ENCODE measurements at places on chromosomes 5 and 9.

- no peak overlapping the region for H3K4me3 ChIP-seq
- DNase-seq, result no peak
- H3K36me3 ChIP-seq, result no peaks in the 10 kb centered on the region
- no peaks in the 10 kb centered on the region for H3K27me3 ChIP-seq
Measured at GRCh38 chr9:21609506-21609905, 127.4 kb upstream of the IFNE start.

- DNase-seq, result no peak
- no peak overlapping the region for H3K27ac ChIP-seq
- no peaks in the 10 kb centered on the region for H3K27me3 ChIP-seq
- no peak overlapping the region for H3K4me3 ChIP-seq
- H3K36me3 ChIP-seq, result no peaks in the 10 kb centered on the region
Measured at GRCh38 chr5:148740966-148741742, 85.3 kb upstream of the ADRB2 start.

DNA sequence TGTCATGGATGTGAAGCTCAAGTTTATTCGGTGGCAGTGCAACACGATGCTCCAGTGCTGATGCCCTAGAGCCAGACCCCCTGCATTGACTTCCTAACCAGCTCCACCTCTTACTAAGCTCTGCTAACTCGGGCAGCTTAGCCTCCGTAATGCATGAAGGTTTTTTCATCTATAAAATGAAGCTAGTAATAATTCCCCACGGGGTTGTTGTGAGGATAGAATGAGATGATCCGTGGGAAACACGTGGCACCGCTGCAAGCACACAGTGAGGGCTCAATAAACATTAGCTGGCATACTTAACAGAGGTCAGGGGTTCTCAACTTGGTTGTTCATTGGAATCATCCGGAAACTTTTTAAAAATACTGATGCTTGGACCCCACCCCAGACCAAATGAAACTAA is 6.8 kb downstream of the ENC1 start:
- H3K4me3 ChIP-seq, result no peak overlapping the region
- no peaks in the 10 kb centered on the region for H3K36me3 ChIP-seq
- H3K4me1 ChIP-seq, result peaks cover 4% of the 10 kb centered on the region

GRCh38 chr9:126838055-126838811 is 22.2 kb upstream of the ZBTB34 start:
- no peak for DNase-seq
- H3K27ac ChIP-seq, result no peak overlapping the region
- no peaks in the 10 kb centered on the region for H3K27me3 ChIP-seq
- no peak overlapping the region for H3K4me3 ChIP-seq
- no peaks in the 10 kb centered on the region for H3K4me1 ChIP-seq

DNA sequence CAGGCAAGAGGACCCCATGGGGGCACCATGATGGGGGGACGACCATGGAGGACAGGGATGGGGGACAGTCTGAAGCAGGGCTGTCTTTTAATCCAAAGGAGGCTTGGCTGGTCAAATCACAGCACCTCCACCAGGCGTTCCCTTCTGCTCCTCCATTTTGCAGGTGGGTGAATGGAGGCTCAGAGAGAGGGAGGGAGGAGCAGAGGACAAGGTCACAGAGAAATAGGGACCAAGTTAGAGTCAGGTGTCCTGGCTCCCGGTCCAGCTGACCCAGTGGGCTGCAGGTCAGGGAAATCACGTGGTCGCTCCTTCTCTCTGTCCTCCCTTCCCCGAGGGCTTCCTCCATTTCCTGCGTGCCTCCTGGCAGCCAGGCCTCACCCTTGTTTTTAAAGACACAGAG is 156.4 kb upstream of the SMIM23 start:
- H3K27me3 ChIP-seq, result no peaks in the 10 kb centered on the region
- no peak for DNase-seq
- H3K27ac ChIP-seq, result no peak overlapping the region
- H3K4me3 ChIP-seq, result no peak overlapping the region
- H3K4me1 ChIP-seq, result peaks cover 5% of the 10 kb centered on the region

- H3K4me1 ChIP-seq, result peaks cover 10% of the 10 kb centered on the region
- H3K27me3 ChIP-seq, result no peaks in the 10 kb centered on the region
- no peak for DNase-seq
- no peak overlapping the region for H3K27ac ChIP-seq
Measured at GRCh38 chr5:42595597-42595996, 161.0 kb upstream of the CCDC152 start.

DNA sequence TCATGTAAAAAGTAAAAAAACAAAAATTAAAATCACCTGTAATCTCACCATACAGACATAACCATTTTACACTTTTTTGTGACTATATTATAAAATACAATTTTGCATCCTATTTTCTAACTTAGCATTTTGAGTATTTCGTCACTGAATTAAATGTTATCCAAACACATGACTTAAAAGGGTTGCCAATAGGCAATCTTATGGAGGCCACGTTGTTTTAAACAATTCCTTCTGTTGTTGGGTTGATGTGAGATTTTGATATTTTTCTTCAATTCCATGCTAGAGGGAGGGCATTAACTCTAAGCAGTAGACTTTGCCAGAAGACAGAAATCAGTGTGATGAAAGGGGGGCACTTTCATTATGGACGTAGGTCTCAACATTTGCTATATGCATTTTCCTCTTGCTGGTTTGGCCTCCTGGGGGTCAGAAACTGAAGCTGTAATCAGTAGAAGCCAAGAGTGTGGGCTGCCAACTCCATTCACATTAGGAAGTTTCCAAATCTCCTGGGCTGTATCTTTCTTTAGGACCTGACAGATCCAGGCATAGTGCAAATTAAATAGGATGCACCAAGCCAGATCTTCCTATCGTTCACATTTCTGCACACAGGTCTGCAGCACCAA is 614.2 kb upstream of the CLINT1 start:
- H3K4me3 ChIP-seq, result no peak overlapping the region
- no peak for DNase-seq
- H3K36me3 ChIP-seq, result no peaks in the 10 kb centered on the region
- H3K4me1 ChIP-seq, result no peaks in the 10 kb centered on the region
- H3K27me3 ChIP-seq, result no peaks in the 10 kb centered on the region

DNA sequence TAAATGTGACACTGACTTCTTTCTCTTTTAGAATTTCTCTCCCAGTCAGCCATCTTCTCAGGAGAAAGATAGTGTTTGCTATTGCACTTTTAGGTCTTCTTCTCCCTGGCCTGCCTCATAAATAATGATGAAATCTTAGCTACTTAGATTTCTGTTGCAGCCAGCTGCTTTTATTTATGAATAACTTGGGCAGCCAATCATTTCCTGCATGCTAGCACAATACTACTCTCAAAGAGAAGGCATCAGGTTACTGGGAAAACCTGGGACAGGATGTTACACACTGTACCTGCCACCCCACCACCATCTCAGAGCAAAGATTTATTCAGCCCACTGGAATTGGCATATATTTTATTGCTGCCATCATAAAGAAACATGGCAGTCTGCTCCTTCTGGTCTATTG is 266.6 kb downstream of the PRELID2 start:
- no peaks in the 10 kb centered on the region for H3K27me3 ChIP-seq
- H3K27ac ChIP-seq, result no peak overlapping the region
- H3K4me1 ChIP-seq, result no peaks in the 10 kb centered on the region
- no peak overlapping the region for H3K4me3 ChIP-seq

GRCh38 chr9:101536938-101537337 is 3.3 kb downstream of the RNF20 start:
- peaks cover 26% of the 10 kb centered on the region for H3K36me3 ChIP-seq
- peaks cover 4% of the 10 kb centered on the region for H3K4me1 ChIP-seq
- no peak overlapping the region for H3K27ac ChIP-seq
- DNase-seq, result no peak
- no peaks in the 10 kb centered on the region for H3K27me3 ChIP-seq

- H3K27me3 ChIP-seq, result no peaks in the 10 kb centered on the region
- H3K4me3 ChIP-seq, result no peak overlapping the region
- DNase-seq, result no peak
- no peaks in the 10 kb centered on the region for H3K4me1 ChIP-seq
- no peak overlapping the region for H3K27ac ChIP-seq
Measured at GRCh38 chr9:130167927-130168326, 4.3 kb upstream of the NCS1 start.

GRCh38 chr5:114419067-114419388 is 57.2 kb downstream of the KCNN2 start:
- no peaks in the 10 kb centered on the region for H3K4me1 ChIP-seq
- no peaks in the 10 kb centered on the region for H3K27me3 ChIP-seq
- H3K27ac ChIP-seq, result no peak overlapping the region
- H3K4me3 ChIP-seq, result no peak overlapping the region
- no peaks in the 10 kb centered on the region for H3K36me3 ChIP-seq
- no peak for DNase-seq

- H3K27me3 ChIP-seq, result no peaks in the 10 kb centered on the region
- H3K36me3 ChIP-seq, result no peaks in the 10 kb centered on the region
- no peak overlapping the region for H3K27ac ChIP-seq
- no peak for DNase-seq
Measured at GRCh38 chr5:45171563-45171962, 362.8 kb downstream of the MRPS30 start.

- DNase-seq, result peak; percentile 74
- H3K4me1 ChIP-seq, result peaks cover 5% of the 10 kb centered on the region
- peak overlapping the region; percentile 48 for H3K27ac ChIP-seq
- no peaks in the 10 kb centered on the region for H3K36me3 ChIP-seq
Measured at GRCh38 chr5:77282337-77283027, 72.0 kb downstream of the PDE8B start.

DNA sequence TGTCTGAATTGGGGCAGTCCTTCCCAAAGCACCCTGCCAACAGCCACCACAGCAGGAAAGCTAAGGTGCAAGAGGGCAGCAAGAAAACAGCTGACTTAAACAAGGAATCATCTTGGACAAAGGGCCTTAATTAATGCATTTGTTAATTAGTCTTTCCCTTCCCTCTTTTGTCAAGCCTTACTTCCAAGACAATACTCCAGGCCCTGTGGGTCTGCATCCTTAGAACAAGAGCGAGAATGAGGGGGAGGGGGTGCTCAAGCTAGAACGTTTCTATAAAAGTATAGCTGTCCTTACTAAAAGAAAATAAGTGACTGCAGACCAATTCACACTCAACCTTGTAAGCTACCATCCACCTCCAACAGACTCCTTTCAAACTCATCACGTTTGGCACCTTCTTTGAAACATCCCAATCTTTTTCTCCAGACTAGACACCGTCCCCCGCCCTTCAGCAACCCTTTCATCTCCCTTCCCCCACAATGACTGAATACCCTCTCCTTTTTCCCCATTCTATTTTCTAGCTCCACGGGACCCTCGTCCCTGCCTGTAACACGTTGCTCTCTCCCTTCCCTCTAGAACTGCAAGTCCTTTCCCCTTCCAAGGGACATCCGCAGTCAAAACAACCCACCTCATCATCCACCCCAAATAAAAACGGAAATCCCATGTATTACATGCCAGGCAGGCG is 85.7 kb upstream of the RNF38 start:
- no peaks in the 10 kb centered on the region for H3K27me3 ChIP-seq
- peak overlapping the region; percentile 80 for H3K27ac ChIP-seq
- peak overlapping the region; percentile 99 for H3K4me3 ChIP-seq
- H3K4me1 ChIP-seq, result peaks cover 25% of the 10 kb centered on the region
- no peak for DNase-seq
- H3K36me3 ChIP-seq, result no peaks in the 10 kb centered on the region

- H3K36me3 ChIP-seq, result no peaks in the 10 kb centered on the region
- no peak overlapping the region for H3K27ac ChIP-seq
- no peaks in the 10 kb centered on the region for H3K27me3 ChIP-seq
- no peak overlapping the region for H3K4me3 ChIP-seq
- no peak for DNase-seq
- H3K4me1 ChIP-seq, result peaks cover 5% of the 10 kb centered on the region
Measured at GRCh38 chr5:60395712-60396329, 304.1 kb downstream of the DEPDC1B start.

GRCh38 chr9:110143485-110143884 is 64.5 kb downstream of the C9orf152 start:
- H3K27ac ChIP-seq, result no peak overlapping the region
- H3K4me3 ChIP-seq, result no peak overlapping the region
- peaks cover 60% of the 10 kb centered on the region for H3K4me1 ChIP-seq
- DNase-seq, result no peak

DNA sequence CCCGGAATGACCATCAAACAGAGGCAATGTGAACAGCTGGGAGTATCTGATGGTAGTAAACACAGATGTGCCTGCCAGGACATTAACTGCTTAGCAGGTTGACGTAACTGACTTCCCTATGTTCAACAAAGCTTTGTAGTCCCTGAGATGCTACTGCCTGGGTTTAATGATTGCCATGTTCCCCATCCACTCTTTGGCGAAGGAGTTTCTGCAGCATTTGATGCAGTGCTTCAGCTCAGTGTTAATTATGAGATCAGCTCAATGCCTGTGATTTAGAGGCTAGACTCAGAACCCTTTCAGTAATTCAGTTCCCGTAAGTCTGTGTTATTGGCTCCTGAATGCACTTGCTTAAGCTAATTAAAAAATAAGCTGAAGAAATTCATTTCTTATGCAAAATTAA is 547.3 kb upstream of the ZNF608 start:
- H3K4me1 ChIP-seq, result peaks cover 2% of the 10 kb centered on the region
- DNase-seq, result no peak
- no peak overlapping the region for H3K27ac ChIP-seq
- no peaks in the 10 kb centered on the region for H3K27me3 ChIP-seq
- H3K4me3 ChIP-seq, result no peak overlapping the region

DNA sequence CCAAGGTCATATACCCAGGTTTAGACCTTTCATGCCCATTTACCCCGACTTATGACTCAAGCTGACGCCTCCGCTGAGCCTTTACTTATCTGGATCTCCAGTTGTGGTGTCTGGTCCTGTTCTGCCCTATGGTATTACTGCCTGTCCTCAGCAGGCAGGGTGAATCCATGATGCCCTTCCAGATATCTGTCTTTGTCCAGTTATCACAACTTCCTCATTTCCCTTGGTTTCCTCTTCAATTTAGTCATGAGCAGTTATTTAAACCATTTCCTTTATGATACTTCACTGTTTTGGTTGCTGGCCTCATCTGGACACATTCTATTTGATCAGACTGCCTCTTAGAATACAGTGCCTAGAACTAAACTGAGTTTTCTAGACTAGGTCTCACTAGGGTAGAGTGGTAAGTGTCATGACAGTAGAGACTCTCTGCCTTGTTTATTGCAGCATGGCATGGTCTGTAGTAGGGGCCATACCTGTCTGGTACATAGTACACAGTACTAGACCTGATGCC is 93.3 kb downstream of the MELK start:
- no peaks in the 10 kb centered on the region for H3K27me3 ChIP-seq
- no peaks in the 10 kb centered on the region for H3K36me3 ChIP-seq
- no peak overlapping the region for H3K27ac ChIP-seq
- no peak overlapping the region for H3K4me3 ChIP-seq
- no peak for DNase-seq

- no peaks in the 10 kb centered on the region for H3K36me3 ChIP-seq
- no peak for DNase-seq
- no peaks in the 10 kb centered on the region for H3K4me1 ChIP-seq
- no peak overlapping the region for H3K4me3 ChIP-seq
Measured at GRCh38 chr5:39256477-39257235, 37.3 kb upstream of the FYB1 start.

- DNase-seq, result no peak
- H3K27ac ChIP-seq, result peak overlapping the region; percentile 93
- peaks cover 17% of the 10 kb centered on the region for H3K36me3 ChIP-seq
- H3K4me3 ChIP-seq, result peak overlapping the region; percentile 80
Measured at GRCh38 chr9:92325991-92326500, 293 bp downstream of the CENPP start.

- H3K27me3 ChIP-seq, result no peaks in the 10 kb centered on the region
- no peak for DNase-seq
- H3K4me3 ChIP-seq, result no peak overlapping the region
- H3K4me1 ChIP-seq, result no peaks in the 10 kb centered on the region
- H3K27ac ChIP-seq, result no peak overlapping the region
Measured at GRCh38 chr5:129135633-129136032, 41.1 kb downstream of the ISOC1 start.

Data from ascending aorta (tissue), 2 donors.